ENCODE measurements at places on chromosomes 16 and 17. TPM values are rescaled to one million over a fixed set of nuclear protein-coding genes. Genes with fewer than 3 reads are reported as not detected.
A peak's percentile ranks its signal among the peaks of the same experiment; 100 is the strongest.

Gene CHD9
- total RNA-seq, result 39.3 TPM

Gene EPX
- not detected for total RNA-seq

Gene VASN
- 0.56 TPM for total RNA-seq

Gene NGFR
- 0.29 TPM for total RNA-seq

Gene RBFOX1
- total RNA-seq, result not detected

Gene FLOT2
- total RNA-seq, result 239 TPM

GRCh38 chr16:20271893-20272292 is 55.4 kb downstream of the GP2 start:
- DNase-seq, result no peak
- H3K27ac ChIP-seq, result no peak overlapping the region
- H3K36me3 ChIP-seq, result no peaks in the 10 kb centered on the region
- no peak overlapping the region for H3K4me3 ChIP-seq
- H3K27me3 ChIP-seq, result no peaks in the 10 kb centered on the region

- no peak overlapping the region for H3K4me3 ChIP-seq
- no peak for DNase-seq
- no peak overlapping the region for H3K27ac ChIP-seq
Observed at GRCh38 chr17:36641331-36641876, 40.0 kb downstream of the MRM1 start.

DNA sequence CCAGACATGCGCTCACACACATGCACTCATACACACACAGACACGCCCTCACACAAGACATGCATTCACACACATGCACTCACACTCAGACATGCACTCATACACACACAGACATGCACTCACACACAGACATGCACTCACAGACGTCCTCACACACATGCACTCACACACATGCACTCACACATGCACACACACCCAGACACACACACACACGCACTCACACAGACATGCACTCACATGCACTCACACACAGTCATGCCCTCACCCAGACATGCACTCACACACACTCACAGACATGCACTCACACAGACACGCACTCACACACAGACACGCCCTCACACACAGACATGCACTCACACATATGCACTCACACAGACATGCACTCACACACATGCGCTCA is 2.1 kb upstream of the ZNF469 start:
- DNase-seq, result no peak
- H3K36me3 ChIP-seq, result no peaks in the 10 kb centered on the region
- no peak overlapping the region for H3K4me3 ChIP-seq
- H3K27ac ChIP-seq, result no peak overlapping the region
- no peaks in the 10 kb centered on the region for H3K4me1 ChIP-seq

- H3K4me1 ChIP-seq, result peaks cover 12% of the 10 kb centered on the region
- H3K27me3 ChIP-seq, result no peaks in the 10 kb centered on the region
- H3K27ac ChIP-seq, result no peak within 1 kb of the TSS
- no peaks in the 10 kb centered on the region for H3K36me3 ChIP-seq
- DNase-seq, result no peak
- H3K4me3 ChIP-seq, result peak within 1 kb of the TSS; percentile 51
Observed at GRCh38 chr16:80804526-80805383, at the start of gene CDYL2. Gene CDYL2 (minus strand): TSS chr16:80804598. CDS start chr16:80804173, 425 bp downstream.

- no peak for DNase-seq
- no peaks in the 10 kb centered on the region for H3K36me3 ChIP-seq
- H3K4me1 ChIP-seq, result peaks cover 45% of the 10 kb centered on the region
- no peak overlapping the region for H3K4me3 ChIP-seq
Observed at GRCh38 chr17:17303847-17304490, 796 bp downstream of the NT5M start.

GRCh38 chr16:83301971-83302370 is 505.8 kb upstream of the HSBP1 start:
- no peak for DNase-seq
- H3K27me3 ChIP-seq, result no peaks in the 10 kb centered on the region
- H3K4me1 ChIP-seq, result no peaks in the 10 kb centered on the region
- no peak overlapping the region for H3K4me3 ChIP-seq
- no peak overlapping the region for H3K27ac ChIP-seq

DNA sequence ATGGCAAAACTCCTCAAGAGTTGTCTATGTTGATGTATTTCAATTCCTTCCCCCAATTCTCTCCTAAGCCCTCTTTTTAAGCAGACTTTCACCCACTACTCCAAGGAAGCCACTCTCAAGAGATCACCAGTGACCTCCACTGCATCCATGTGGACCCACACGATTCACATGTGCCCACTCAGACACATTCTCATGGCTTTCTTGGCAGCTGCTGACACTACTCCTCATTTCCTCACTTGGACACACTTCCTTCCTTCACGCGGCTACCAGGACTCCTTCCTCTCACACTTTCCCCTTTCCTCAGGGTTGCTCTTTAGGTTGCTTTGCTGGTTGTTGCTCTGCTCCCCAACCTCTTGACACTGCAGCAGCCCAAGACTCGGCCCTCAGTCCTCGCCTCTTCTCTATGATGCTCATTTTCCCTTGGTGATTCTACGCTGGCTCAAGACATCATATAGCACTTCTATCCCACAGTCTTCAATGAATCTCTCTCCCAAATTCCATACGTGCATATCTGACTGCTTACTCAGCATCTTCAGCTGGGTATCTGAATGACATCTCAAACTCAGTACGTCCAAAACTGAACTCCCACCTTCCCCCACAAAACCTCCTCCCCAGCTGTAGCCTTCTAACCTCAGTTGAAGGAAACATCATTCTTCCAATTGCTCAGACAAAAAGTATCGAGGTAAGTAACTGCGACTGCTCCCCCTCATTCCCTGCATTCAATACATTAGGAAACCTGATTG is 28.2 kb downstream of the HELZ start:
- no peak overlapping the region for H3K4me3 ChIP-seq
- H3K27me3 ChIP-seq, result no peaks in the 10 kb centered on the region
- peaks cover 42% of the 10 kb centered on the region for H3K36me3 ChIP-seq
- no peak for DNase-seq

DNA sequence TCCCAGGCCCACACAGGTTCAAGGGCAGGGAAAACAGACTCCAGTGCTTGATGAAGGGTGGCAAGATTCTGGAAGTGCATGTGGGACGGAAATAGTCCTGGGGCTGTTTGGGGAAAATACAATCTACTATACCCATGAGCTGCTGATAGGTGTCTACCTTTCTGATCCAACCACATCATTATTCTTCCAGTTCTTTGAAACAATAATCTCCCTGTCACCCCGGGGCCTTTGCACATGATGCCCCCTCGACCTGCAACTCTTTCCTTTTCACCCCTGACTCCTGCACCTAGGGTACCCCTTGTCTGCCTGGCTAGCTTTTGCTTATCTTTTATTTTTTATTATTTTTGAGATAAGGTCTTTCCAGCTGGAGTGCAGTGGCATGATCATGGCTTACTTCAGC is 45.0 kb downstream of the LDHD start:
- no peak for DNase-seq
- H3K4me3 ChIP-seq, result no peak overlapping the region
- no peaks in the 10 kb centered on the region for H3K27me3 ChIP-seq

GRCh38 chr16:24734382-24734781 is 4.9 kb downstream of the TNRC6A start:
- no peak overlapping the region for H3K4me3 ChIP-seq
- no peak overlapping the region for H3K27ac ChIP-seq
- H3K4me1 ChIP-seq, result peaks cover 21% of the 10 kb centered on the region
- peaks cover 5% of the 10 kb centered on the region for H3K36me3 ChIP-seq

DNA sequence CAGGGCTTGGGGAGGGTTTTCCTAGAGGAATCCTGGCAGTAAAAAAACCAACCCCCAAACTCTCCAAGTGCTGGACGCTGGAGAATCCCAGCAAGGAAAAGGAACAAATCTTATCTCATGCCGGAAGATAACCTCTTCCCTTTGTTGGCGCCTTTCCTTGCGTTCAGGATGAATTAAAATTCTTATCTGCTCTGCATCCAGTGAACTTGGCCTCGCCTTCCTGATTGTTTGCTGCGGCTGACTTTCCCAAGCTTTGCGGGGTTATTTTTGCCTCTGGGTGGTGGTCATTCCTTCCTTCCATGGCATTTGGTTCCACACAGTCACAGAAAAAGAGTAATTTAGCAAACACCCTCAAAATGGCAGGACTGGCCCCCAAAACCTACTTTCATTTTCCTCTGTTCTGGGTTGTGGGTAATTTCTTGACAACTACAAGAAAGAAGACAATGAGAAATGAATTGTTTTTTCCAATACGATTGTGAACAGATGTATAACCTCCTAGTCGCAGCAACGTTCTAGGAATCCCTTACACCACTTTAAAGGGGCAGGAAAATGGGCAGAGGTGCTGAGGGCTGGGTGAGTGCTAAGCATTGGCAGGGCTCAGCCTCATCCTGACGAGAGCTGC is 77.8 kb downstream of the MRC2 start:
- no peaks in the 10 kb centered on the region for H3K36me3 ChIP-seq
- H3K4me1 ChIP-seq, result no peaks in the 10 kb centered on the region
- no peak overlapping the region for H3K4me3 ChIP-seq
- no peak for DNase-seq
- no peak overlapping the region for H3K27ac ChIP-seq

DNA sequence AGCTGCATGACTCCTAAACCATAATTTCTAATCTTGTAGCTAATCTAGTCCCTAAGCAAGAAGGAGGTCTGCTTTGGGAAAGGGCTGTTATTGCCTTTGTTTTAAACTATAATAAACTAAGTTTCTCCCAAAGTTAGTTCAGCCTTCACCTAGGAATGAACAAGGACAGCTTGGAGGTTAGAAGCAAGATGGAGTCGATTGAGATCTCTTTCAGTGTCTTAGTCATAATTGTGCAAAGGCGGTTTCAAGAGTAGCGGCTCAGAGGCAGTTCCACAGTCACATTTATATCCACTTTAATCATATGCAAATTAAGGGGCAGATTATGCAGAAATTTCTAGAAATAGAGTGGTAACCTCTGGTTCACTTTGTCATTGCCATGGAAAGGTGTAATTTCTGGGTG is 17.4 kb downstream of the DRC7 start:
- no peak overlapping the region for H3K27ac ChIP-seq
- no peak overlapping the region for H3K4me3 ChIP-seq
- DNase-seq, result no peak
- H3K36me3 ChIP-seq, result no peaks in the 10 kb centered on the region
- H3K27me3 ChIP-seq, result peaks cover 10% of the 10 kb centered on the region
- no peaks in the 10 kb centered on the region for H3K4me1 ChIP-seq

GRCh38 chr17:76432712-76433336 is 20.1 kb downstream of the UBE2O start:
- DNase-seq, result no peak
- no peak overlapping the region for H3K27ac ChIP-seq
- H3K27me3 ChIP-seq, result no peaks in the 10 kb centered on the region
- H3K36me3 ChIP-seq, result no peaks in the 10 kb centered on the region
- H3K4me1 ChIP-seq, result no peaks in the 10 kb centered on the region
